ENCODE measurements at places on chromosomes 2 and 18.

DNA sequence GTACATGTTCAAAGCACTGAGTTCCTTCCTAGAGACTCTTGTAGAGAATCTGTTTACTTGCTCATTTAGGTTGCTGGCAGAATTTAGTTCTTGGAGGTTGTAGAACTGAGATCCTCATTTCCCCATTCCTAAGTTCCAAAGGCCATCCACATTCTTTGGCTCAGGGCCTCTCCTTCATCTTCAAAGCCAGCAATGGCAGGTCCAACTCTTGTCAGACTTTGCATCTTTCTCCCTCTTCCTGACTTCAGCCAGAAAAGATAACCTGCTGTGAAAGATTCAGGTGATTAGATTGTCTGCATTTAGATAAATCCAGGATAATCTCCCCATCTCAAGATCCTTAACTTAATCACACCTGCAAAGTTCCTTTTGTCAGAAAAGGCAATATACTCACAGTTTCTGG is 51.1 kb downstream of the SOCS6 start:
- DNase-seq: no peak

GRCh38 chr18:22705328-22705727 is 227.8 kb upstream of the RBBP8 start:
- DNase-seq: no peak

DNA sequence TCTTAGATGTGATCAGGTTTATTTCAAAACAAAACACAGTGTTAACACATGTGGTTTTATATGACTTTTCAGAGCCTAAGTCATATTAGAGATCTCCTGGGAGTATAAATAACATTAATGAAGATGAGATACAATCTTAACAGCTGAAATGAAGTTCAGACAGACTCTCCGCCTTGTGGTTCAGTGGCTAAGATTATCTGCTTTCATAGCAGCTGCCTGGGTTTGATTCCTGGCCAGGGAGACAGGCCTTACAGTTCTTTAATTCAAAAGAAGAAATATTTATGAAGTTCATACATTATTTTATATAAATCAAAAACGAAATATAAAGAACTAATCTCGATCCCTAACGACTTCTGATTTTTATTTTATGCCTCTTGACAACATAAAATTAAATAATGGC is 35.2 kb upstream of the TTC32 start:
- no peak for DNase-seq

GRCh38 chr18:8019600-8019999 is 452.5 kb downstream of the PTPRM start:
- DNase-seq: no peak

GRCh38 chr2:110732422-110733413 is at the start of gene ACOXL:
Gene ACOXL, plus strand, starts transcription at chr2:110732573. Its CDS starts 35,817 bp downstream, at chr2:110768390.
- no peak for DNase-seq

DNA sequence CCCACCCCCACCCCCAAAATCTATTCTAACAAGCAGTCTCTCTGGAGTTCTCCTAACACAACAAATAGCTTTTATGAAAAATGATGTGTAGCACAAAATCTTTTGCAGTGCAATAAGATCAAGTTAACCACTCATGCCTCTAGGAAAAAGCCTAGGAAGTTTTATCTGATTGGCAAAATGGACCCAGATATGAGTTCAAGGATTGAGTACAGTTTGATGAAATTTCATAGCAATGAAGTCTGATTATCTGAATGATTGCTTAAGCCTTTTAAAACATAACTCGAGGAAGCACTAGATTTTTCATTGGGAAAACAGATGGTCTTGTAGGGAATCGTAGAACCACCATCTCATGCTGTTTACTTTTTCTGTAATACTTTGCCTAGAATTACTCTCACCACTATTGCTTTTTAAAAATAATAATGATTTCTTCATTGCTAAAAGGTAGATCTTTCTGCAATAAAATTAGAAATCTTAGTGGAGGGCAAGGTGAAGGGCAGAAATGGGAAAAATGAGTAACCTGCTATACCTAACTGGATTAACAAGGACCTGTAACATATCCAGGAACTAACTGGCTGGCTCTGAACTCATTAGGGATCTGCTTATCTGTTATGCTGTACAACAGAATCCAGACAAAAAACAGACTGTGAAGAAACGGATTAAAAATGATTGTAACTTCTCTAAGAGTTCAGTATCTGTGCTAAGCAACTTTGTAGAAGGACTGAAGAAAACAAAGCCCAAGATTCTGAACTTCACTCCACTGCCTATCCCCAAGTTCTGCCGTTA is 73.7 kb upstream of the ETAA1 start:
- DNase-seq: no peak

DNA sequence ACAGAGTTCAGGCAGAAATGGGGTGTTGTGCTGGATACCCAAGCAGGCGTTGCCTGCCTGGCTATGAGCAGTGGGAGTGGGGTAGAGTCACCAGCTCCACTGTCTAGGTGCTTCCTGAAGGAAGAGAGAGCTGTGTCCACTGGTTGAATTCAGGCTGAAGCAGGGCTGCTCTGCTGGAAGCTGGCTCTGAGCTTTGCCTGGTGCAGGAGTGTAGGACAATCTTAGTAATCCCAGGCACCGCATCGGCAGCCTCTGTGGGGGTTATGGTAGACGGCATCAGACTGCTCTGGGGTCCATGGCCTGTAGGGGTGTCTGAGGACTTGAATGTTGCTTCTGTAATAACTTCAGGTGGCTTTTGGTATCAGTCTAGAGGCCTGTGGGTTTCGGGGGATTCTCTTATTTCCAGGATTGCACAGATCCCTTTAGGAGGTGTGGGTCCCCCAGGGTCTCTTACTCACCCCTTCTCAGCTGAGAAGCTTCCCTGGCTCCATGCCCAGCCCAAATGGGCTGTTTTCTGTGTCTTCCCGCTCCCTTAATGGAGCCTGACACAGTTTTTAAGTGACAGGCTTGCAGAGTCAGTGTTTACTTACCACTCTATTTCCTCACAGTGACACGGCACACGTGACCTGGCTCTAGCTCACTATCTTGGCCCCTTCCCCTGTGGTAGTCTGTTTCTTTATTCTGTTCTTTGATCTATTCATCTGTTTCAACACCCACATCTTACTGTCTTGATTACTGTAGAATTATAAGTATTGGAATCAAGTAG is 644.3 kb downstream of the CBLN2 start:
- no peak for DNase-seq

GRCh38 chr2:168706806-168707205 is 95.6 kb upstream of the NOSTRIN start:
- DNase-seq: no peak

DNA sequence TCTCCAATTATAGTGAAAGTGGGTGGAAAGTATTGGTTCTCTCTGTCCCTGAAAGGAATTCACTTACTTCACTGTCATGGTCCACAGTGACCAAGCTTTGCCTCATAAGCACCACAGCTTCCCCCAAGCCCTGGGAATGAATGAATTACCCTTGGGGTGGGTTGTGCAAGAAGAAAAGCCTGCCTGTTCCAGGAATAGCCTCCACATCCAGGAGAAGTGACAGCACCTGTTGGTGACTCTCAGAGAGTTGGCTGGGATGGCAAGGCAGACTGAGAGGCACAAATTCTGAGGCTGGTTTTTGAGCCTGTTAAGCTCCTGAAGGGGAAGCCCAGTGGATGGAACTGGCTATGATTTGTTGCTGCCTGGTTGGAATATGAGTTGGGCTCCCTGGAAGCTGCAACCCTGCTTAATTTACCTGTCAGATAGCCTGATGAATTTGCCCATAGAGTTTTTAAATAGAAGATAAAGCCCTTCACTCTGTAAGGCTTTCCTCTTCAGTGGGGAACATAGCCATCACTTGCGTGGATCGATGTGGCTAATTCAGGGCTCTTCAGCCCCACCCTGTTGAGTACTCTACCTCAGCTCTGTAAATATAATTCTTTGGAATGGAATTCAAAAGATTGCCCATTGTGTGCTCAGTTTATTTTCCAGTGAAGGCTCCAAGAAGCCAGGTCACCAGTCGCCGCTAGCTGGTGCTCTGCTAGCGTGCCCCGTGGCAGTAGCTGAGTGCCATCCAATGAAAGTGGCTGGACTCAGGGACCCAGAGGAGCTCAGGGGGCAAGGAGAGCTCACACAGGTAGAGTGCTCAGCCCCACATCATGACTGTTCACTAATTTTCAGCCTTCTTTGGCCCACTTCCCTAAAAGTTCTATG is 479.3 kb downstream of the IRS1 start:
- DNase-seq: no peak

DNA sequence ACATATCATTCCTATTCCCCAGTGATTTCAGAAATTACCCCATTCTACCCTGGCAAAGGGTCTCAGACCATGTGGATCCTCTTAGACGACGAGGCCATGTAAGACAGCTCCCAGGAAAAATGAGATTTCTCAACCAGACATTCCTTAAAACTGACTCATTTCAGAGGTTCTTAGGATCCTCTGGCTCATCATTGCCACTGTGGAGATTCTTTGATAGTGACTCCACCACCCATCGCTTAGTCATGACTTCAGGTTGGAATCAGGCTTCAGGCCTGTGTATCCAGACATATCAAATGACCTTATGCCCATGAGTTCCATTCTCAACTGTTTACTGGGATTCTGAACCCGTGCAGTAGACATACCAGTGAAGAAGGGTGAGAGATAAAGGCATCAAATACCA is 245.6 kb upstream of the TCF4 start:
- no peak for DNase-seq

- no peak for DNase-seq
Observed at GRCh38 chr2:207316906-207317305, 151.2 kb upstream of the KLF7 start.

GRCh38 chr18:34866310-34866709 is 156.2 kb downstream of the DTNA start:
- DNase-seq: no peak

DNA sequence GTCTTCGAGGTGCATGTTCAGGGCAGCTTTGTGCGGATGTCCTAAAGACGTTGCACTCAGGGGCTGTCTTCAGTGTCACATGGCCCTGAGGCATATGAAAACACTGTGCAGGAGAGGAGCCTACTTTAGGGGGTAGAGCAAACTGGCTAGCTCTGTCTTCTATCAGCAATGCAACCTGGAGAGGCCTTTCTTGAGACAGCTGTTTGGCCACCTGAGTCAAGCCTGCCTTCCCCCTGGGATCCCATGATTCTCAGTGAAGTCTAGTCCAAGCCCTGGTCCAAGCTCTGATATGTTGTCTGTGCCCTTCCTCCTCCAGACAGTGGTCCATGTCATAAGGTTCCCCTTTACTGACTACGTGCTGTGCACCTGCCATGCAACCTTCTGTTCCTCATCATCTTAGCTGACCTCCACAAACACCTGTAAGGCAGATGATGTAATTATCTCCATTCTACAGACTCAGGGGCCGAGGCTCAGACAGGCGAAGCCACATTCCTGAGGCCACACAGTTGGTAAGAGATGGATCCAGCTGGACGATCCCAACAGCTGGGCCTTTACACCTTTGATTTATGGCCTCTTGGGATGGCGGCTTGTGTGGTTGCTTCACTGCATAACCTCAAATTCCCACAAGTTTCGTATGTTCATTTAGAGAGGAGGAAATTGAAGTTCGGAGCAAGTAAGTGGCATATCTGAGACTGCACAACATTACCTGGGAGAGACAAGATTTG is 109.9 kb downstream of the COPS8 start:
- no peak for DNase-seq

DNA sequence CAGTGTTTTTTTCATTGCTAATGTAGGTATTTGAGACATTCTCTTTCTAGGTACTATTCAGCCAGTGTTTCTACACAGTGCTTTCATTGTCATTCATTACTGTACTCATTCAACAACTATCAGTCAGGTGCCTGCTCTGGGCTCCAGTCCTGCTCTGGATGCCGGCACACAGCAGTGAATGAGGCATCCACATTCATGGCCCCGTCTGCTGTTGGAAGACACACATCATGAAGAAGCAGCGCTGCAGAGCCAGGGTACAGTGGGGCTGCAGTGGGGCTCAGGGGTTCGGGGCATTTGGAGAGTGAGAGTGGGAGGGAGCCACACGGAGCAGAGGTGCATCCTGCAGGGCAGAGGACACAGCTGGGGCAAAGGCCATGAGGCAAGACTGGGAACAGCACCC is 737.2 kb upstream of the RAB6C start:
- DNase-seq: no peak

- DNase-seq: no peak
Observed at GRCh38 chr18:73940721-73941120, 206.9 kb downstream of the FBXO15 start.

- no peak for DNase-seq
Observed at GRCh38 chr18:55744206-55744605, 156.2 kb upstream of the TCF4 start.

GRCh38 chr2:30336084-30336483 is 104.8 kb downstream of the LBH start:
- DNase-seq: no peak

GRCh38 chr2:142722569-142722968 is 154.9 kb upstream of the KYNU start:
- no peak for DNase-seq

GRCh38 chr2:98569197-98569793 is 39.0 kb downstream of the COA5 start:
- peak; percentile 45 for DNase-seq

- no peak for DNase-seq
Observed at GRCh38 chr2:42918671-42919318, 126.4 kb upstream of the HAAO start.

- no peak for DNase-seq
Observed at GRCh38 chr2:206890179-206890578, 49.1 kb upstream of the CPO start.

Data from CD4-positive, alpha-beta T cell treated with Interferon alpha-2 for 1 hour (primary cell).